Osteoblast (primary cell): ENCODE measurements at places on chromosomes 3 and 15. TPM values are rescaled to one million over a fixed set of nuclear protein-coding genes. Genes with fewer than 3 reads are reported as not detected.

- peak; percentile 62 for DNase-seq
Measured at GRCh38 chr15:89244574-89244903, 760 bp downstream of the FANCI start.

FSD2 gene
- not detected in 2 replicates for total RNA-seq

- DNase-seq, result no peak
Measured at GRCh38 chr3:124928333-124929202, 6.0 kb downstream of the MUC13 start.

APPL1 gene
- 53.6 and 63.9 TPM in 2 replicates for total RNA-seq

DNA sequence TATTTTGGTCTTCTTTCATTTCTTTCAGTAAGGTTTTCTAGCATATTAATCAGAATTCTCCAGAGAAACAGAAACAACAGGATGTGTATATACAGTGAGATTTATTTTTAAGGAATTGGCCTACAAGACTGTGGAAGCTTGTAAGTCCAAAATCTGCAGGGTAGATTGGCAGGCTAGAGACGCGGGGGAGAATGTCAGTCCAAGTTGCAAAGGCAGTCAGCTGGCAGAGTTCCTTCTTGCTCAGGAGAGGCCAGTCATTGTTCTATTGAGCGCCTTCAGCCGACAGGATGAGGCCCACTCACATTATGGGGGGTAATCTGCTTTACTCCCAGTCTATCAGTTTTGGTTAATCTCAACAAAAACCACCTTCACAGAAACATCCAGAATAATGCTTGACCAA, 133.4 kb upstream of the UBE3A start:
- no peak for DNase-seq

POLR2M gene
- total RNA-seq, result 154 and 416 TPM in 2 replicates

DNA sequence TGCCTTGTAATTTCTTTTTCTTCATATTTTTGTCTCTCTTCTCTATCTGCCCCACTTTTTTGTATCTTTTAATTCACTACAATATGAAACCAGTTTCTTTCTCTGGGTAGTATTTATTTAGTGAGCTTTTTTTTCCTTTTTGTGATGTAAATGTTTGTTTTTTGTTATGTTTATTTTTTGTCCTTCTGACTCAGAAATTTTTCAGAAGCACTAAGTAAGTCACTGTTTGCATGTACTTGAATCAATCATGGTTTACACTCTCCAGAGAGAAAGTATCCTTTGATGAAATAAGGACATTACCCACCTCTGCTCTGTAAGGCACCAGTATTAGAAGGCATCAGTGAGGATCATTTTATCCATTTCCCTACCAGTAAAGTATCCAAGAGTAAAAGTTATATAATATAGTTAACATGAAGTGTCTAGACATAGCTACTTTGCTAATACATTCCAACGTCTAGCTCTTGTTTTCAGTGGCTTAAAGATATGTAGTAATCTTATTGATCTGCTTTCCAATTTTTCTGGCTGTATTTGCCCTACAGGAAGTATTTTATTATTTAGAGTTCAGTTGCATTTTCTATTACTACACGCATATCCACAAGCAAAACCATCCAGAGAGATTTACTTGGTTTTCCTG, 25.4 kb downstream of the FILIP1L start:
- DNase-seq, result no peak

DNA sequence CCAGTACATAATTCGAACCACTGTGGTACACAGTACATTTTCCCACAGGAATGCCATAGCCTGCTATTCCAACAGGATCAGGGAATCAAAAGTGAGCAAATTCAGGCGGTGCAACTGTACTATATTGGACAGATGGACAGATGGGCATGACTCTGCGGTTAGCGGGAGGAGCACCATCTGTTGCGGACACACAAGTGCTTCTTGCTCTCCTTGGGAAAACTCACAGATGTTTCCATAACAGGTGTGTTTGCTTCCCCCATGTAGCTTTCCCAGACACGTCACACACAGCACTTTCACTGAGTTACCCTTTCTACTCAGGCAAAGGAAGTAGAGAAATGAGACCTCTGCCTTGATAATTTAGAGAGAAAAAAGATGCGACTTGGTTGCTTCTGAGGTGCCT, 325.1 kb upstream of the THBS1 start:
- DNase-seq, result no peak

TMF1 gene
- total RNA-seq, result 44.5 and 45.6 TPM in 2 replicates

- no peak for DNase-seq
Measured at GRCh38 chr3:17945799-17946399, 203.5 kb upstream of the TBC1D5 start.

DNA sequence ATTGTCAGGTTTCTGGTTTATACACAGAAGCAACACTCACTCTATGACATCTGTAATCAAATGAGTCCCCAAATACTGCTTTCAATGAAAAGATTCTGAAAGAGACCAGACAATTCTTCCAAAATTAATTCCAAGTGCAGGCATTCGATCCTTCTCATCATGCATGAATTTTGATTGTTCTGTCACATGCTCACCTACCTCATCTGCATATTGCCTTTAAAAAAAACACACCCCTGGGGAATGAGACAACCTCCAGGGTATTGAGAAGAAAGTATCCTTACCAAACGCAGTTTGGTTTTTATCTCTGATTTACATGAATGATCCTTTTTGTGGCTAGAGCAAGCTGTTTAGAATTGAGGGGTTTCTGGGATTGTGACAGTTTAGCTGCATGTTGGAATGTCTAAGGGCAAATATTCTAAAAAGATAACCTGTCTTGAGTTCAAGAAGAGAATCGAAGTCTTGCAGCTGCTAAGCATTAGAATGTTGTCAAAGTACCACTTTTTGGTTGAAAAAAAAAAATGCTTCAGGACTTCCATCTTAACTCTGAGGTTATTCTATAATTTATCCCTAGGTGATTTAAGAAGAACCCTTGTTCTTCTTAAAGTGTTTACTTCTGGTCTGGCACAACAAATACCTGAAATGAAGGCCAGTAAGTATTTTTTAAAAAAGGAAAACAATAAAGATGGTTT, 653.1 kb downstream of the RBMS3 start:
- DNase-seq, result no peak

EFL1 gene
- total RNA-seq, result 30.9 and 32.9 TPM in 2 replicates

SERF2 gene
- total RNA-seq, result 432 and 461 TPM in 2 replicates

SEMA3G gene
- total RNA-seq, result under 0.01 TPM in 1 of 2 replicates, not detected in the other

DNA sequence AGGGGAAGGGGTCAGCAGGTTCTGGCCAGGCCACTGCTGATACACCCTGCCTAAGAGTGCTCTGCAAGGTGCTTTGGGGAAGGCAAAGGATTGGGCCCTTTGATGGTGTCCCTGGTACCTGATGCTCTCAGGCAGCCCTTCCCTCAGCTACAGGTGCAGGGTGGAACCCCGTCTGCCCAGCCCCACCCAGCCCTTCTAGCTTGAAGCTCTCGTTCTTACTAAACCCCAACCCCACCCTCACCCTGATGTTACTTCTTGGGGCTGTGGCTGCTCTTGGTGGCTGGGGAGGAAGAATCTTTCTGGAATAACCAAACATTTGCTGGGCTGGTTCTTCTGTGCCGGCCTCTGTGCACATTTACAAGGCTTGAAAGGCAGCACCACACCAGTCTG, 6.4 kb downstream of the GNAI2 start:
- no peak for DNase-seq

- no peak for DNase-seq
Measured at GRCh38 chr3:36957063-36957462, 12.2 kb upstream of the TRANK1 start.
